ENCODE measurements at places on chromosomes 2 and 18. TPM values are rescaled to one million over a fixed set of nuclear protein-coding genes. Genes with fewer than 3 reads are reported as not detected.

The LYG1 gene
- total RNA-seq, result 3.3 TPM

The C2orf49 gene
- 35.4 TPM for total RNA-seq

The KCNJ3 gene
- total RNA-seq, result 0.71 TPM

The IL1R2 gene
- 2.7 TPM for total RNA-seq

The CTAGE1 gene
- 4.2 TPM for total RNA-seq

GRCh38 chr2:28869494-28870145 is 489 bp downstream of the TRMT61B start:
- H3K27ac ChIP-seq, result peak overlapping the region; percentile 40
- DNase-seq, result no peak
- peaks cover 7% of the 10 kb centered on the region for H3K4me1 ChIP-seq

DNA sequence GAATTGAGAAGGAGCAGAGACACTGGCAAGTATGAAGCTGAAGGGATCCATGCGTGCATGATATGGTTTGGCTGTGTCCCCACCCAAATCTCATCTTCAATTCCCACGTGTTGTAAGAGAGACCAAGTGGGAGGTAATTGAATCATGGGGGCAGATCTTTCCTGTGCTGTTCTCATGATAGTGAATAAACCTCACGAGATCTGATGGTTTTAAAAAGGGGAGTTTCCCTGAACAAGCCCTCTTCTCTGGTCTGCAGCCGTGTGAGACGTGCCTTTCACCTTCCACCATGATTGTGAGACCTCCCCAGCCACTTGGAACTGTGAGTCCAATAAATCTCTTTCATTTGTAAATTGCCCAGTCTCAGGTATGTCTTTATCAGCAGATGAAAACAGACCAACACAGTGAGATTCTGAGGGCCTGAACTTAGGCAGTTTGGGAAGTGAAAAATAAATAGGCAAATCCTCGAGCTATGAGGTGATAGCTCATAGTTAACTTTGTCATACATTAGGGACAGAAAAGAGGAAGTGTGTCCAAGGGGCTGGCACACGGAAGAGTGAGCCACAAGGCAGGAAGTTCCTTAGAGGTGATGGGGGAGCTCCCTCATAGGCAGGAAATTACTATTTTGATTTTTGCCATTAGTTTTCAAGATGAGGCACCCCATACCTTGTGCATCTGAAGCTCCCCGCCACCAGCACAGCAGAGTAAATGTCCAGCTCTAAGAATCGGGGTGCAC is 658.8 kb upstream of the ID2 start:
- no peaks in the 10 kb centered on the region for H3K4me1 ChIP-seq
- H3K27me3 ChIP-seq, result no peaks in the 10 kb centered on the region
- H3K27ac ChIP-seq, result no peak overlapping the region
- no peaks in the 10 kb centered on the region for H3K36me3 ChIP-seq

GRCh38 chr18:29157905-29158304 is 981.0 kb upstream of the CDH2 start:
- no peak overlapping the region for H3K27ac ChIP-seq
- H3K4me3 ChIP-seq, result no peak overlapping the region
- DNase-seq, result no peak
- no peaks in the 10 kb centered on the region for H3K27me3 ChIP-seq

DNA sequence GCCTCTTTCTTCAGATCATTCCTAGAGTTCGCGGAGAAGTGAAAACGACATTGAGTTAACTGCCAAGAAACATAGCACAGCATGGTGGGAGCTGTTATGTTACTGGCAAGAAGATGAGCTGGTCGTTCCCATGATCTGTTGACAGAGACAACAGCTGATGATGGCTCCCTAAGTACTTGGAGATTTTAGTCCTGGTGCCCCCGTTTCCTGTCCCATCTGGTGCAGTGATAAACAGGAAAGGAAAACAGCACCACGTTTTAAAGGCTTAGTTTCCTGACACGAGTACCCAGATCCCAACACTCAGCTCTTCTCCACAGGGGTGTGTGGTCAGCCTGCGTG is 56.4 kb upstream of the KCNG2 start:
- no peaks in the 10 kb centered on the region for H3K27me3 ChIP-seq
- no peak for DNase-seq
- no peak overlapping the region for H3K4me3 ChIP-seq
- H3K27ac ChIP-seq, result no peak overlapping the region
- no peaks in the 10 kb centered on the region for H3K36me3 ChIP-seq
- H3K4me1 ChIP-seq, result no peaks in the 10 kb centered on the region

GRCh38 chr2:201647431-201647830 is 4.1 kb upstream of the TMEM237 start:
- H3K27ac ChIP-seq, result no peak overlapping the region
- no peaks in the 10 kb centered on the region for H3K36me3 ChIP-seq
- H3K4me1 ChIP-seq, result peaks cover 2% of the 10 kb centered on the region
- DNase-seq, result no peak
- H3K4me3 ChIP-seq, result no peak overlapping the region

GRCh38 chr18:45066210-45066609 is 385.5 kb downstream of the SETBP1 start:
- no peak overlapping the region for H3K27ac ChIP-seq
- H3K4me1 ChIP-seq, result no peaks in the 10 kb centered on the region

- no peaks in the 10 kb centered on the region for H3K36me3 ChIP-seq
- no peak for DNase-seq
- H3K4me3 ChIP-seq, result no peak overlapping the region
- H3K27ac ChIP-seq, result no peak overlapping the region
- peaks cover 4% of the 10 kb centered on the region for H3K4me1 ChIP-seq
- no peaks in the 10 kb centered on the region for H3K27me3 ChIP-seq
Measured at GRCh38 chr18:31098878-31099277, 3.3 kb downstream of the DSC2 start.

DNA sequence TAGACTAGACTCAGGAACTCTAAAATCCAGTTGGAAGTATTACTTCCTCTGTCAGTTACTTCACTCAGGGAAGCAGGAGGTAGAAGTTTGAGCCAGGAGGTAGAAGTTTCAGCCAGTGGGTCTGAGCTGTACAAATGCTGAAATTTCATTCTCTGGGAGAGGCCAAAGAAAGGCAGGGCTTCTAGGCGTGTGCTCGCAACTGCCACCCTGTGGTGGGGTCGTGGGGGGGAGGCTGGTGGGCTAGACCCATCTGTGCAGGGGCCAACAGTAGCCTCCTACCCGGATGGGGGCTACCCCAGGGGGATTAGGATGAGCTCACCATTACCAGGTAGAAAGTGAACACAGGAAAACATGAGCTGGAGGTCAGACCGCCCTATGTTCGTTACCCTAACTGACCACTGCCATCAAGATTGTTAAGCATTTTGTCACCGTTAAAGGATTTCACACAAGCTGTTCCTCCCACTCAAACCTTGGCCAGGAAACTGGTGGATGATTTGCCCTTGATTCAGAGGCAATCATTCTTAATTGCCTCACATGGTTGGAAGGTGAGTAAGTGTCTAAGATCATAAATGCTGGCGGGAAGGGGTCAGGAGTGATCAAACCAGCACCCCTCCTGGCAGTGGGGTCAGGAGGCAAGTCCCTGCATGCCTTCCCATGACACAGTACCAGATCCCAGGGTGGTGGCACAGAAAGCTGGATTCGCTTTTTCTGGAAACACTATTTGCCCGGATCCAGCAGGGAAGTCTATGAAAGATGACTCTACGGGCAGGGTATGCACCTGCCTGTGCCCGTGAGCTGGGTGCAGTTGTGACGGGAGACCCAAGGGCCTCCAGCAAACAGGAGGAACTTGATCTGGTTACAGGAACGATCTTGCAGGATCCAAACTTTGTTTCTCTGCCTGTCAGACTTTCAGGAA is 5.2 kb upstream of the FHL2 start:
- peaks cover 5% of the 10 kb centered on the region for H3K4me1 ChIP-seq
- no peaks in the 10 kb centered on the region for H3K36me3 ChIP-seq
- peak overlapping the region; percentile 29 for H3K27ac ChIP-seq
- H3K4me3 ChIP-seq, result no peak overlapping the region
- DNase-seq, result peak; percentile 10

GRCh38 chr2:226652369-226652768 is 147.3 kb downstream of the IRS1 start:
- H3K4me3 ChIP-seq, result no peak overlapping the region
- no peaks in the 10 kb centered on the region for H3K27me3 ChIP-seq
- DNase-seq, result no peak
- H3K4me1 ChIP-seq, result peaks cover 10% of the 10 kb centered on the region
- no peaks in the 10 kb centered on the region for H3K36me3 ChIP-seq
- no peak overlapping the region for H3K27ac ChIP-seq

- H3K4me3 ChIP-seq, result no peak overlapping the region
- H3K27ac ChIP-seq, result no peak overlapping the region
- no peaks in the 10 kb centered on the region for H3K27me3 ChIP-seq
- no peaks in the 10 kb centered on the region for H3K36me3 ChIP-seq
- H3K4me1 ChIP-seq, result no peaks in the 10 kb centered on the region
- no peak for DNase-seq
Measured at GRCh38 chr18:7645756-7646155, 78.6 kb downstream of the PTPRM start.

DNA sequence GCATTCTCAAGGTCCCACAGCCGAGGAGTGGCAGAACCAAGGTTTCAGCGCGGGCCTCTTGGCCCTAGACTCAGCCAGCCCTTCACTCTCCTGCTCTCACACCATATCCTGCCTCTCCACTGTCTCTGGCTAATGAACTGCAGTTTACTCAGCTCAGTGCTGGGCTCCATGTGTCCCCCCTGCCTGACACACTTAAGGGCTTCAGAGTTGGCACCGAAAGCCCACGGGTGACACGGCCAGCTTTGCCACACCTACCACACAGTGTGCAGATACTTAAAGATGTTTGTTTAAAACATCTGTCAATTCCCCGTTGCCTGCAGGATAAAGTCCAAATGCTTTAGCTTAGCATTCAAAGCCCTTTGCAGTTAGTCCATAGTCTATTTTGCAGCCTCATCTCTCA is 241.2 kb downstream of the SEPTIN10 start:
- no peaks in the 10 kb centered on the region for H3K27me3 ChIP-seq
- DNase-seq, result no peak
- H3K4me1 ChIP-seq, result no peaks in the 10 kb centered on the region
- H3K27ac ChIP-seq, result no peak overlapping the region
- no peak overlapping the region for H3K4me3 ChIP-seq

GRCh38 chr18:13051950-13052349 is 60.8 kb downstream of the CEP192 start:
- H3K36me3 ChIP-seq, result no peaks in the 10 kb centered on the region
- peaks cover 7% of the 10 kb centered on the region for H3K4me1 ChIP-seq
- H3K27ac ChIP-seq, result no peak overlapping the region
- no peak for DNase-seq
- H3K27me3 ChIP-seq, result no peaks in the 10 kb centered on the region

Data from testis (tissue), 5 donors.